ENCODE measurements at places on chromosomes 4 and X.

GRCh38 chrX:78710171-78710570 lies 37.3 kb upstream of the LPAR4 start:
- no peak for DNase-seq

DNA sequence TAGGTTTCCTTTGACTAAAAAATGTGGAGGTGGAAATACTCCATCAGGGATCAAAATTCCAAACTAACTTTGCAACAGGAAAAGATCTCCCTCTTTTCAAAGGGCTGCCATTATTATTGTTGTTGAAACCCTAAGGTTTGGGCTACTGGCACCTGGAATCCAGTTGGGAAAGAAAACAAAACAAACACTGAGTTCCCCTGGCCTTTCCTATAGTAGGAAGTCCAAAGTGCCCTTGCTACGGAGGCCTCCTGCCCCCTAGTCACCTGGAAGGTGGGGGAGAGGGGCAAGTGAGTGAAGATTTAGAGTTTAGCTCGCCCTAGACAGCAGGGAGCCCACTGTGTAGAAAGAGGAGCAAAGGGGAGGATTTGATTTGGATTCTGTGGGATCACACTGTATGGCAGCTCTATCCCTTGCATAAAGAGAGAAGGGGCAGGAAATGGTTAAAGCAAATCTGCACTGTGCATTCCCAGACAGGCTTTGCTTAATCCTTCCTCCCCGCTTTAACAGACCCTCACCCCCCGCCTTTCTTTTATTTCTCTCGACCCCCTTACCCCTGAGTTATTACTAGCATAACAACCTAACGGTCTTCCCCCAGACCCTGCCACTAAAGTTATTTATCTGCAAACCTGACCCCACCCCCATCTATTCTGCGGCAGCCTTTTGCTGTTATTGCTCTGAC lies 627 bp upstream of the FAT4 start:
- no peak for DNase-seq

DNA sequence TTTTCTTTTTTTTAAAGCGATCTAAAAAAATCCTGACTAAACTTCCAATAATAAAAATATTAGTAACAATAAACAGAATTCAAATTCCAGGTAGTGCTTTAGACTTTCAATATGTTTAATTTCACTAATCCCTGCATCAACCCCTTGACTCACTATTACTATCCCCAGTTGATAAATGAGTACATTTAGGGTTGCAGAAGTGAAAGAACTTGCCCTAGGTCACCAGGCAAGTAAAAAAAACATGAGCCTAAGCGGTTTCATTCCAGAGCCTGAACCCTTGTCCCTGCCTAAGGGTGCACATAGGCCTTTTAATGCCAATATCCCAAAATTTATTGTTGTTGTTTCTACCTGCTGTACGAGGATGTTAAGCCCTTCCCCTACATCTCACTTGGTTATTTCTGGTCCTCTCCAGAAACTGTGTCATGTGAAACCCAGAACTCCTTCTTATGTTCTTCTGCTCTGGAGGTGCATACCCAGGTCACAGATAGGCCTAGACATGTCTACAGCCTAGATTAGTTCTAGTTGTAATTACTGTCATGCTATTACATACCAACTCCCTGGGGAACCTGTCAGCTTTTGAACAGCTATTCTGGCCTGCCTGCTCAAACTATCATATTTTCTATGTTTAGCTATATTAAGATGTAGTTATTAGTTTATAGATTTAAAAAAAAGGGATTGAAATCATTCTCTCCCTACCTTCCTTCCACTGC lies 244.5 kb upstream of the PITX2 start:
- no peak for DNase-seq

DNA sequence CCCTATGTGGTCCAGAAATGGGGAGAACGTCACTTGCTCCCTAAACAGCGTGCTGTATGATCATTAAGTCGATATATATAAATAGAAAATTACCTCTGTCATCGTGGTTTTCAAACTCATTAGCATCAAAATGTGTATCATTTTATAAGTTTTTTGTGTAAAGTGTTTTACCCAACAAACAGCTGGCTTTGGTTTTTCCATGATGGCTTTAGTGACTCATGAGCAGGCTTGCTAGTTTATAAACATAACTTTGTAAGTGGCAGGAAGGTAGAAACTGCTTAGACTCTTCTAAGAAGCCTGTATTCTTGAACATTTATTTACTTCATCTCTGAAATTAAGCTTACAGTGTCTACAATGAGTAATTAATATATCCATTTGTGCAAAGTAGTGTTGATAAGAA lies 108.4 kb upstream of the DIPK2B start:
- no peak for DNase-seq

GRCh38 chrX:32483534-32484136 lies 727.7 kb downstream of the DMD start:
- DNase-seq: peak; percentile 0

GRCh38 chrX:110060317-110060716 lies 57.4 kb downstream of the TMEM164 start:
- DNase-seq: no peak

DNA sequence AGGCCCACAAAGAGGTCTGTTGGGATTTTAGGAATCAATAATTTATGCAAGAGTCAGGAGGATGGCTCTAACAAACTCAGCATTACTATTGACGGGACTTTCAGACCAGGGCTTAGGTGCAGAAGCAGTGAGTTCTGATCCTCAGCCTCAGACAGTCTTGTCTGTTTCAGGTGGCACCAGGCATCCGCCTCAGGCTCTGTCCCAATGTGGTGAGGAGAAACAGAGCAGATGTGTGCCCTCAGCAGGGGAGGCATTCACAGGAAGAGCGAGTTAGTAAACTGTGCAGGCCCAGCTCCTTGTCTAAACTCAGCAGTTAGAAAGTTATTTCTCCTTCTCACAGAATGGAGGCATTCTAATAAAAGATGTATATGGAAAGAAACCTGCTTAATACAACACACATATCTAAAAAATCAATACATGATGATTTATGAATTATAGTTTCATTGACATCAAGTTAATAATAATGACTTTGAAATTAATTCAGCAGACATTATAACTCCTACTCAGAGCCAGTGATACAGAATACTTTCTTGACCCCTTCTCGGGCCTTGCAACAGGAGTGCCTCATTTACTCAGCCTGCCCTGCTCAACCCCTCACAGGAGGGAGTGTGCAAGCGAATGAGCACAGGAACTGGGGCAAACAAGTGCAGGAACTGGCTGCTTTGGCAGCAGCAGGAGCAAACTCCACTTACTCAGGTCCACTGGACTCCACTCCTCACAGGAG lies 202.8 kb upstream of the SMIM31 start:
- DNase-seq: no peak

DNA sequence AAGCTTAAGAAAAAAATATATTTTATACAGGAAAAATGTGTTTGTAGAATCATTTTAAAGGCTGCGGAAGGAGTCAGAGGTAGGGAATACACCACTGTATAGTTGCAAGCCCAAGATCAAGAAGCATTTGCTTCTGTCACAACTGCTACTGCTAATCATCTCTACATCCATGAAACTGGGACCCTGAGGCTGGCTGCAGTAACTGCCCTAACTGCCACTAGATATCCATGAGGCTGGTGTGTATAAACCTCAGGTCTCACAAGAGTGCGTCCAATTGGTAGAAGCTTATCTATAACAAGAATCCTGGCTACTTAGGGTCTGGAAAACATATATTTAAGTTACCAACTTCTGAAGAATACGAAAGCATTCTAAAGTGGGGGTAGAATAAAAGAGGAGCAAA lies 69.1 kb downstream of the RXFP1 start:
- DNase-seq: no peak

DNA sequence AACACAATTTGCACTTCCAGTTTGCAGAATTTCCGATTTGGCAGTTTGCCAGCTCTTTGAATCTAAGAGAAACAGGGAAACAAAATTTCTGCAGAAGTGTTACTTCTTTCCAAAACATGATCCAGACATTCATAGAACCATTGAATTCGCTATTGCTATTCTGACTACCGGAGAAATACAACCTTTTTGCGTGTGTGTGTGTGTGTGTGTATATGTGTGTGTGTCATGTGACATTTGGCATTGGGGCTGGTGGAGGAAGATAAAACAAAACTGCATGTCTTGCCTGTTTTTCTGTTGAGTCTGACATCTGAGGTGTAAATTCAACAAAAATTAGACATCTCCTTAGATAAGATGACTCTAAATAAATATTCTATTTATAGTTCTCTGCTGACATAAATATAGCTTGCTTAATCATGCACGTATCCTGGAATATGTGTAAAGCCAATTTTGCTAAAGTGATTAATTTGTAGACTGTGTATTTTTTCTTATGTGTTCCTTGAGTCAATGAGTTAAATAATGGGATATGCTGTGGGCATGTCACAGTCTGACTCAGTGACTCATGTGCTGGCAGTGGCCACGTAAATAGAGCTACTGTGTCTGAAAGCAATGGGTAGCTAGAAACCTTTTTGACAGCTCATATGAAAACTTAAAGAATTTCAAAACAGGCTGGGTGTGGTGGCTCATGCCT lies 98.9 kb downstream of the HPGD start:
- DNase-seq: no peak

GRCh38 chr4:24181005-24181404 lies 291.2 kb upstream of the PPARGC1A start:
- DNase-seq: no peak

DNA sequence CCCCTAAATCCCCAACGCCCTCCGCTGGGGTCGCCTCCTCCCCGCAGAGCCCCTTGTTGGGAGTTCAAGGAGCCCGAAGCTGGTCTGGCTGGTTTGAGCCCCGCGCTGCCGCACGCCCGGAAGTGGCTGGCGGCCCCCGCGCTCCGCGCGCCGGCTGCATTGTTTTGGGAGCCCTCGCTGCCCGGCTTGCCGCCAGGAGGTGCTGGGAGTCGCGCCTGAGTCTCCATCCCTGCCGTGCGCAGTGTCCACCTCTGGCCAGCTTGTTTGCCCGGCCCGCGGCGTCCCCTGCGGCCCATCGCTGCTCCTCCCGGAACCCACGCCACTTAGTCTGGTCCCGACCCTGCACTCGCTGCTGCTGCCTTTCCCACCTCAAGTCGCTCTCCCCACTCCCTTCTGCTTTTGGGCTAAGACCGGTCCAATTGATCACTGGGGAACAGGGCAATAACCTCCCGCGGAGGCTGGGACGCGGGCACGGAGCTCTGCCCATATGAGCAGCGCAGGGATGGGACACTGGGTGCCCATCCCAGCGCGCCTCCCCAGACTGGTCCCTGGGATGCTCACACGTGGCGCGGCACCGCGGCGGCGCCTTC lies 2.2 kb upstream of the SFRP2 start:
- DNase-seq: no peak

DNA sequence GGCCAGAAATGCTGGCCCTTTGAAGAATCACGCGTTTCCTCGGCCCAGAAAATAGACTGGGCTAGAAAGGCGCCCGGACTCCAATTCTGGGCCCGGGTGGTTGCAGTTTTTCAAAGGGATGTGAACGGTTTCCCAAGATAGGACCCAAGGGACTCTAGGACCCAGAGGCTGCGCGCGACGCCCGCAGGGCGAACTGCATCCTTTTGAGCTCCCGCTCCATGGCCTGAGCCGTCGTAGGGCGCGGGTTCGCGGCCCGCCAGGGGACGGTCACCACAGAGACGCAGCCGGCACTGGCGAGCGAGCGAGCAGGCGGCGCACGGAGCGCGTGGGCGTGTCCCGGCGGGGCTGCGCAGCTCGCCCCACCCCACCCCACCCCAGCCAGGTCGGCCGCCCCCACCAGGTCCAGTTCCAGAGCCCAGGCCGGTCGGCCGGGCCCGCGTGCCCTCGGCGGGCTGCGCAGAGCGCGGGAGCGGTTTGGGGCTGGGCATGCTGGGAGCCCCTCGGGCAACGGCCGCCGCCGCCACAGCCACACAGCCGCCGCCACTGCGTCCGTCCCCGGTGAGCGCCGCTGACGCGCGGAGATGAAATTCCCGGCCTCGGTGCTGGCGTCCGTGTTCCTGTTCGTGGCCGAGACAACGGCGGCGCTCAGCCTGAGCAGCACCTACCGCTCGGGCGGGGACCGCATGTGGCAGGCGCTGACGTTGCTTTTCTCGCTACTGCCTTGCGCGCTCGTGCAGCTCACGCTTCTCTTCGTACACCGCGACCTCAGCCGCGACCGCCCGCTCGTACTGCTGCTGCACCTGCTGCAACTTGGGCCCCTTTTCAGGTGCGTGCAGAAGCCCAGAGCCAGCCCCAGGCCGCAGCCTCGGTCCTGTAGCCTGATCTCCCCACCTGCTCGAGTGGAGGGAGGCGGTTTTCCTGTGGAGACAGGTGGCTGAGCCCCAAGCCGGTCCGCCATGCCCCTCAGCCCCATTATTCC lies at the start of gene XK:
Gene XK (plus strand): TSS at position 411 of the 979 bp plus-strand sequence. CDS start 171 bp downstream, at position 582.
- DNase-seq: peak; percentile 49
